ENCODE measurements at places on chromosomes 16 and 17.

DNA sequence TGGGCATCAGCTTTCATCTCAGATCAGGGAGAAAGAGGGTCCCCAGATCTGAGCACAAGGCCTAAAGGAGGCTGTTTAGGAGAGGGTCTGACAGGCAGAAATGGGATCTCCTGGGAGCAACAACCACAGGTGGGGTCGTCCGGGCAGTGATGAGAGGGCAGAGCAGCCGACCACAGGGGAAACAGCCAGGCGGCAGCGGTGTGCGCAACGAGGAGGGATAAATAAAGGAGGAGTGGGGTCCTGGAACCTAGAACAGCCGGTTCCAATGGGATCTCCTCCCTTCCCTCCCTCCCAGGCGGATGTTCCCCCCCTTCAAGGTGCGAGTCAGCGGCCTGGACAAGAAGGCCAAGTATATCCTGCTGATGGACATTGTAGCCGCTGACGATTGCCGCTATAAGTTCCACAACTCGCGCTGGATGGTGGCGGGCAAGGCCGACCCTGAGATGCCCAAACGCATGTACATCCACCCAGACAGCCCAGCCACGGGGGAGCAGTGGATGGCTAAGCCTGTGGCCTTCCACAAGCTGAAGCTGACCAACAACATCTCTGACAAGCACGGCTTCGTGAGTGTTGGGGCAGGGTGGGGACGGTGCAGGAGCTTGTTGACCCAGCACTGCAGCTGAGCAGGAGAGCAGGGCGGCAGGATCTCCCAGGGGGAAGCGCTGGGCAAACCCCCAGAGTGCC lies 1.9 kb downstream of the TBX2 start:
- no peak for DNase-seq

- DNase-seq: no peak
Observed at GRCh38 chr16:81172769-81173658, 65.5 kb upstream of the BCO1 start.

- DNase-seq: no peak
Observed at GRCh38 chr16:55566432-55567175, at the start of gene CAPNS2. TSS of gene CAPNS2 (plus strand) at chr16:55566684. CDS start at chr16:55566757, 73 bp downstream.

- DNase-seq: no peak
Observed at GRCh38 chr17:73508057-73508930, 136.0 kb downstream of the SDK2 start.

DNA sequence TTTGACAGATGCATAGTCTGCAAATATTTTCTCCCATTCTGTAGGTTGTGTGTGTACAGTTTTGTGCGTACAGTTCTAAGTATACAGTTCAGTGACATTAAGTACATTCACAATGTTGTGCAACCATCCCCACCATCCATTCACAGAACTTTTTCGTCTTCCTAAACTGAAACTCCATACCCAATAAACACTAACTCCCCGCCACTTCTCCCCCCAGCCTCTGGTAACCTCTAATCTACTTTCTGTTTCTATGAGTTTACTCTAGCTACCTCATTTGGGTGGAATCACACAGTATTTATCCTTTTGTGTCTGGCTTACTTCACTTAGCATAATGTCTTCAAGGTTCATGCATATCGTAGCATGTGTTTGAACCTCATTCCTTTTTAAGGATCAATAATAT lies 14.3 kb downstream of the PIK3R5 start:
- no peak for DNase-seq

- no peak for DNase-seq
Observed at GRCh38 chr17:48641541-48642058, 15.4 kb upstream of the HOXB9 start.

DNA sequence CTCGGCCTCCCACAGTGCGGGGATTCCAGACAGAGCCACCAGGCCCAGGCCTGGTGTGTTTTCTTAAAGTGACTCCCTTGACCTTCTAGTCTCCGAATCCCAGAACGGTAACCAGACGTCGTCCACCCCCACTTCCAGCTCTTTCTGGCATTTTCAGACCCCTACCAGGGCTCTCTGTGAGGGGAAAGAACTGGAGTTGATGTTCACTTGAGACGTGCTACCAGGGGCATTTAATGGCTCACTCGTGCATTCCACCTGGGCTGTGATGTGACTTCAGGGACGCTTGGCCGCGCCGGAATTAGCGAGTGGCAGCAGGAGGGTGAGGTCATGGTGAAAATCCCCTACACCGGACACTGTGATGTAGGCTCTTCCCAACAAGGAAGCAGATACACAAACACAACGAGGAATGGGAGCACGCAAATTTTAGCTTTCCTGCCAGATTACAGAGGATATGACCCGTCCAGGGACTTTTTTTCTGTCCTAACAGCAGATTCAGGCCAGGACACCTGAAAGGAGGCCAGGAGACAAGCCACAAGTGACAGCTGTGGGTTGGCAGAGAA lies 1.1 kb upstream of the GNA13 start:
- no peak for DNase-seq

- no peak for DNase-seq
Observed at GRCh38 chr16:69077251-69077650, 28.2 kb upstream of the HAS3 start.

All from NCI-H187 treated with DMSO at 0.1 percent for 48 hours (cell line).